ENCODE measurements at places on chromosomes 12 and 14. TPM values are rescaled to one million over a fixed set of nuclear protein-coding genes. Genes with fewer than 3 reads are reported as not detected.

DNA sequence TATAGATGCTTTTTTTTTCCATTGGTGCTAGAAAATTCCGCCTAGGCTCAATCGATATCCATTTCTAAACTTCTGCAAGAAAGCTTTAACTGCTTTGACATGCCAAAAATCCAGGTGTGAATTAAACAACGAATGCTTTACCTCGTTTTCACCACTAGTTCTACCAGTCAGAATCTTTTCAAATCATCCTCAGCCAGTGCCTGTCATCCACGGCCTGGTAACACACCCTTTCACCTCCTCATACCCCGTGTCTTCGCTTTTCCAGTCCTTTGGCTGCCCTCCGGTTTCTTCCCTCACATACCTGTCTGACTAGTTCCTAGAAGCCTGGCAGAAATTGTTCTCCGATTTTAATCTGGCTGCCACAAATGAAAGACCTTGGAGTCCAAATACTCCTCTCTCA, 1.4 kb upstream of the PHC1 start:
- DNase-seq, result no peak

- no peak for DNase-seq
These were observed 2.0 kb downstream of the ZNF219 start for GRCh38 chr14:21096438-21096837.

DNA sequence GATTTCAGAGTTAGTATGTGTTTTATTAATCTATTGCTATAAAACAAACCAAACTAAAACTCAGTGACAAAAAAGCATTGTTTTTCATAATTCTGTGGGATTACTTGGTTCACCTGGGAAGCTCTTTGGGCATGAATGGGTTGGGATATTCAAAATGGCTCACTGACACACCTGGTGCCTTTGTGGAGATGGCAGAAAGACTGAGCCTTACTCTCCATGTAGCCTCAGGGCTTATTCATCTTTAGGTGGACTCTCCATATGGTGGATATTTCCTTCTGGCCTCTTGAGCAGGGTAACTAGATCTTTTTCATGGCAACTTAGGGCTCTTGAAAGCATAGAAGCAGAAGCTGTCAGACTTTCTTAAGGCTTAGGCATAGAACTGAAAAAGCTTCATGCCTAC, 1102.8 kb upstream of the SEL1L start:
- no peak for DNase-seq

The DPF3 gene
- total RNA-seq, result 27.0 TPM

DNA sequence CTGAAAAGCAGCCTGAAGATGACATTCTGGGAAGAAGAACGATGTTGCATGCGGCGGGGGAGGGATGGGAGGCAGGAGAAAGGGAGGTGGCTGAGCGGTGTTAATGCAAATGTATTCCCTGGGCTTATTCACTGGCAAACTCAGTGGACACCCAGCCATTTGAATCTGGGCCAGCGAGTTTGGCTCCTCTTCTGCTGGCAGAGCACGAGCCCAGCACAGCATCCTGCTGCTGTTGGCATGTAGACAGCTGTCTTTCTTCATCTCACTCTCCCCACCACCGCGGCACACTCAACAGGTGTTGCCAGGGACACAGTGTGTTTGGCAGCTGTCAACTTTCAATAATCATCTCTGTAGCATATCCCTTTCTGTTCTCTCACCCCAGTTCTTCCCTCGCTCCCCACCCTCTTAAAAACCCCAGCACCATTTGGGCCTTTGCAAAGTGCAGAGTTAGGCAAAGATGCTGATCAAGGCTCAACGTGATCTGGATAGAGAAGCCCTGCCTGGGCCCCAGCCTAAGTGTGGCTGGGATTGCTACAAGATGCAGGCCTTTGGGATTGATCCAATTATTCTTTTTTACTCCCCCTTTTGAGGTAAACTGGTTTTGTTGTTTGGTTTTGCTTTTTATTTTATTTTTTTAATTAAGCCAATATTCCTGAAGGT, 131.9 kb downstream of the EXOC5 start:
- DNase-seq, result peak; percentile 60

DNA sequence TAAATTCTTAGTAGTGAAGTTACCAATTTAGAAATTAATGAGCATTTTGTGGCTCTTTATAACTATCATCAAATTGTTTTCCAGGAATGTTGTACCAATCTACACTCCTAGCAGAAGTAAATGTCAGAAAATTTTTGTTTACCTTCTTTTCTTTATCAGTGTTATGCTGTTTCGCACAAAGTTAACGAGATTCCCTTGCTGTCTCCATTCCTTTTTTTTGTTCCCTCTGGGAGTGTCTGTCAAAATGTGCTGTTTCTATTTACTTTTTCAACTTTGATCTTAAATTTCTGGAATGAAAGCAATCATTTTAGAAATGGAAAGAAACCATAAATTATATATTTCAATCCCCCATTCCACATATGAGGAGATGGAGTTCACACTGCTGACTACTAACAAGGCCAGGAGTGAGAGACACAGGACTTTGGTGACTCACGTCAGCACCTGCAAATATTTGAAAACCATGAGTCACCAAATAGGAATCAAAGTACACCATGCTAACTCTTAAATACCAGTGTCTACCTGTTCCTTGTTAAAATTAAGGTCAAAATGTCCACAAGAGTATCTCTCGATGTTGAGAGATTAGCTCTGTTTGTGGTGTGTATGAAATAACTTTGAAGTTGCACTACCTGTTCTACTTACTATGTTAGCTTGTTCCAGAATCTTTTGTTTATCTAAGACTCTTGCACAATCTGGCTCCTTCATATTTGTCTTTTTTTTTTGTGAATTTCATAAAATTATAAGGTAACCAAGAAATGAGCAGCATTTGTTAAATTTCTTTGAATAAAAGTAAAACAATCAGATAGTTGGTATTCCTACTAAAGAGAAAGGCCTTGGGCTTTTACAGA, 106.0 kb downstream of the RMST start:
- DNase-seq, result no peak

- no peak for DNase-seq
These were observed 565 bp downstream of the CCDC77 start for GRCh38 chr12:402029-402389.

GRCh38 chr12:1907652-1908611, 10.5 kb downstream of the CACNA2D4 start:
- peak; percentile 39 for DNase-seq

GRCh38 chr14:67975470-67975869, 155.9 kb downstream of the RAD51B start:
- DNase-seq, result no peak

- no peak for DNase-seq
These were observed 46.1 kb downstream of the DNAH10 start for GRCh38 chr12:123808167-123808566.

DNA sequence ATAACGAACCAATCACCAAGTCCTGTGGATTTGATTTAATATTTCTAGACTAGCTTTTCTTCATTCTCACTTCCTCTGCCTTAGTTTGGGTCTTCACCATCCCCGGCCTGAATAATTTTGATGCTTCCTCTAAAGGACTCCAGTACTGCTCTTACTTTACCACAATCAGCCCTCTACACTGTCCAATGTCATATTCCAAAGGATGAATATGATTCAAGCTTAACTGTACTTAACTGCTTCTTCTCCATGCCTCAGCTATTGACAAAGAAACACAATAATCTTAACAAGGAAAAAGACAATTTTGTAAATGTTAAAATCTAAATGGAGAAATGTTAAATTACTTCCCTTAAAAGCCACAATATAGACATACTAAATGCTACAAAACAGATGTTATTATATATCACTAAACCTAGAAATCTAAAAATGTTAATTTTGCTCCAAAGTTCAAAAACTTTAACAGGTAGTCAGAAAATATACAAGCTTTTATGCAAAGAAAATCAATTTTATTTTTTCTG, 70.2 kb downstream of the STXBP6 start:
- no peak for DNase-seq

The C12orf50 gene
- 0.17 TPM for total RNA-seq

Measured in right cardiac atrium (tissue), 5 donors.